ENCODE measurements at places on chromosomes 6 and 20.

- DNase-seq = no peak
These were observed 72.7 kb downstream of the BLOC1S5 start for GRCh38 chr6:7991536-7991935.

GRCh38 chr6:32163559-32164258 is 686 bp upstream of the EGFL8 start:
- DNase-seq = no peak

- DNase-seq = no peak
These were observed 1.7 kb downstream of the PRL start for GRCh38 chr6:22295145-22295544.

DNA sequence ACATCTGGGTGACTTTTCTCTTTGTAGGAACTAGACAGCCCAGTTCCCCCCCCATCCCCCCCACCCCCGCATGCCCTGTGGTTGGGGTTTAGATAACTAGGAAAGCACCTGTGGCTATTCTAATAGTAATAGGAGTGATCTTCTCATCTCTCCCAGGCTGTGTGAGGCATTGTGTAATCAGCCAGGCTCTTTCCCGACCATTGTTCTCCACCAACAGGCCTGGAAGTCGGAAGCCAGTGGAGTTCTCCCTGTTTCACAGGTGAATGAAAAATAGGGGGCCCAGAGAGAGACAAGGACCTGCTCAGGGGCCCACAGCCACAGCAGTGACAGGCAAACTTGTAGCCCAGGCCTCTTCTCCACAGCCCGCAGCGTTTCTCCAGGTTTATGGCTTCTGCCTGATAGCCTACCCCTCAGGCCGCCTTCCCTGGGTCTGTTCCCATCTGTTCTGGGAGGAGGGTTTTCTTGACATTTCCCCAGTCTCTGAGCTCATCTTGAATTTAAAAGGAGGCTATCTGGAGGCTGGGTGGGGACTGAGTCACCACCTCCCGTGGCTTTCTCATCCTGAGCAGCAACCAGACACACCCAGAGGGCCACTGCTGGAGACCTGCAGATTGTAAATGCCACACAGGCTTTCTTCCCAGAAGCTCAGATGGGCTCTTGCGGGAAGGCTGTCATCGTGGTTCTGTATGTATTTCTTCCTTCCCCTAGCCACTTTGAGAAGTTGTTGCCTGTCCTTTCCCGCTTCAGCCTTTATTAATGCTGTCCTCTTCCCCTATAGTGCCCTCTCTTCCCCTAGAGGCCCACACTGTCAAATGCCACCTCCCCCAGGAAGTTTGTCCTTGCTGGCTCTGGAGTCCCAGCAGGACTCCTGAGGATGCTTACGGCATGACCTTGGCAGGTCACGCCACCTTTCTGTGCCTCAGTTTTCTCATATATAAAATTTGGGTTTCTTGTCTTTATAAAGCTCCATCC is 75.9 kb upstream of the MYL9 start:
- DNase-seq = no peak

GRCh38 chr6:47079638-47080037 is 37.5 kb upstream of the ADGRF1 start:
- DNase-seq = no peak

DNA sequence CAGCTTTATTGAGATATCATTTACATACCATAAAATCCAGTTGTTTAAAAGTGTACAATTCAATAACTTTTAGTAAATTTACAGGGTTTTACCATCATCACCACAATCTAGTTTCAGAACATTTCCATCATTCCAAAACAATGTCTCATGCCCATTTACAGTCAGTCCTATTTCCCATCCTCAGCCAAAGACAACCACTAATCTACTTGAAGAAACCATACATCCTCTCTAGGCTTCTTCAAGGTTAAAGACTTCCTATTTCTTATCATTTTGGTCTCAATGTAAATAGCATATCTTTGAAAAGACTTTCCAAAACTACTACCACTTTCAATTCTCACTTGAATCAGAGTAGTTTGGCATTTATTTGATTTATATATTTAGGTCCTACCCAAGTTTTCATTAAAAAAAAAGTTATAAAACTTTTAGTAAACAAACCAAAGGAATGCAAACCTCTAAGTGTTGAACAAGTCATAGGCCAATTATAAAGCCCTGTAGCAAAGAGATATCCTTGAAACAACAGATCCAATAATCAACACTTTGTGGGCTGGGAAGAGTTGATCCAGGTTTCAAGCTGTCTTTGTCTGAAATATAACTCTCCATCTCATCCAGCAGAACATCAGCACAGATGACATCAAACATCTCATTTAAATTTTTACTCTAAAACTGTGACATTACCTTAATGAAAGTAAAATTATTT is 211.3 kb upstream of the RUNX2 start:
- no peak for DNase-seq

DNA sequence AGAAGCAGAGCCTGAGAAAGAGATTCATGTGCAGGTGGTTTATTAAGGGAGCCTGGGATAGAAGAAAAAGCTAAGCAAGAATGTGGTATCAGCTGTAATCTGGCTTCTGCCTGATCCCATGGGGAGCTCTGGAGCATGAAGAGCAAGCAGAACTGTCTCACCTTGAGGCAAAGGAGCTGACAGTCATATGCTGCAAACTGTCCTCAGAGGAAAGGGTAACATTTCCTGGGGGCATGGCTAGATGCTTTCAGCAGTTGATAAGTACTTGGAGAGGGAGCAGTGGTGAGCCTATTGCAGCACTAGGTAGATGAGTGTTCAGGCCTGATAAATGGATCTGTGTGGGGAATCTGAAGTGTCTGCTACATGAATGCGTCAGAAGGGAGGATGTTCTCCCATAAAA is 621.5 kb upstream of the BTBD3 start:
- no peak for DNase-seq

- DNase-seq = no peak
These were observed 44.1 kb upstream of the CHRNA4 start for GRCh38 chr20:63405102-63405730.

GRCh38 chr6:37724530-37725220 is 27.0 kb upstream of the MDGA1 start:
- no peak for DNase-seq

- DNase-seq = no peak
These were observed 2.0 kb upstream of the SLC22A23 start for GRCh38 chr6:3458706-3459421.

- no peak for DNase-seq
These were observed 107.4 kb downstream of the UTRN start for GRCh38 chr6:144392536-144392935.

Data from vagina (tissue), 2 donors.